ENCODE measurements at places on chromosomes 1 and 21.

DNA sequence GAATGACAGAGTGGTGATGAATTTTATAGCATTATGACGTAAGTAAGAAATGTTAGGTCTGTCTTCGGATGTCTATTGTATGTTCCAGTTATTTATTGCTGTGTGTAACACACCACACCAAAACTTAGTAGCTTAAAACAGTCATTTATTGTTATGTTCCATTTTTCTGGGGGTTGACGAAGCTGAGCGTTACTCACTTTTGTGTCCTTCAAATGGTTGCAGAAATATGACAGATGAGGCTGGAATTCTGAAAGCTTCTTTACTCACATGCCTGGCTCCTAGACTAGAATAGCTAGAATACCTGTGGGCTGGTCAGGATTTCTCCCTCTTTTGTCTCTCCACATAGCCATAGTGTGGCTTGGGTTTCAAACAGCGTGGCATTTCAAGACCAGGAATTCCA is 62.1 kb upstream of the S1PR1 start:
- DNase-seq = no peak

DNA sequence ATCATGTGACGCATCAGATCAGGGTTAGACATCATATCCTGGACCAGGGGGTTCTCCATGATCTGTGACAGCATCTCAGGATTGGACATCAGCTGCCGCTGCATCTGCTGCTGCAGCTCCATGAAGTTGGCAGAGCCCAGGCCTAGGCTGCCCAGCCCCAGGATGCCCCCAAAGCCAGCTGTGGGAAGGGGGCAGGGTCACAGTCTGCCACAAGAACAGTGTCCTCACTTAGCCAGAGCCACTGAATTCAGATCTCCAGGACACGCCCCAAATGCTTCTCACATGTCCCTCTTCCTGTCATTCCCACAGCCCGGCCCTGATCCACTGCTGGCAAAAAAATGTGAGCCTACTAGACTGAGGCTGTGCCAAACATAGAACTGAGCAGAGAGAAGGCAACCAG is 3.2 kb downstream of the UBQLN4 start:
- no peak for DNase-seq

DNA sequence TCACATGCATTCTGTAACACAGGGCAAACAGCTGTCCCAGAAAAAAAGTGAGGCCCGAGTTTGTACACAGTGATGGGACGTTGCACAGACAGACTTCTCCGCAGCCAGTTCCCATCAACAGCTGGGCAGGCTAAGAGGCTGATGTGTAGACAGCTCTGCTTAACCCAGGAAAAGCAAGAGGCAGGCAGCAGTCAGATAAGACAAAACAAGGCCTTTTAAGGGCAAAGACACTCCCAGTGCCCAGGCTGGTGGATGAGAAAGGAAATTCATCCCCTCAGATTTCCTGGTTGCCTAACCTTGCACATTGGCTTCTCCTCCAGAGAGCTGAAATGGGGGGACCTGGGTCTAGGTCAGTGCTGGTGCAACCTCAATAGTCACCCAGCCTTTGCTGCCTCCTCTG is 17.2 kb upstream of the PHLDA3 start:
- DNase-seq = no peak

GRCh38 chr1:38178216-38178615 is 131.6 kb upstream of the POU3F1 start:
- DNase-seq = no peak

GRCh38 chr1:230641900-230642262 is 400 bp upstream of the COG2 start:
- no peak for DNase-seq

GRCh38 chr1:18546026-18546425 is 65.3 kb downstream of the KLHDC7A start:
- DNase-seq = no peak

DNA sequence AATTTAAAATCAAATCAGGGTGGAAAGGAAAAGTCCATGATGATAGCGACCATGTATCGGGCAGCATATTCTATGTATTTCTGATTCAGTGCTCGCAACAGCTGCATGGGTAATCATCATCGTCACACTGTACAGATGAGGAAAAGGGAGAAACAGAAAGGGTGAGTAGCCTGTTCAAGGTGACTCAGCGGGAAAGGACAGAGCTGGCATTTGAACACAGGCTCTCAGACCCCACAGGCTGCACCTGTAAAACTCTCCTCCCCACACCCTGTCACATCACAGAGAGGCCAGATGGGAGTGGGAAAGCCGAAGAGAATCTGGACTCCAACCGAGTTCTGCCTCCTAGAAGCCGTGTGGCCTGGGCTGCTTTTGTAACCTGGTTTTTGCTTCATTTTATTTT is 14.0 kb downstream of the RUNX1 start:
- no peak for DNase-seq

DNA sequence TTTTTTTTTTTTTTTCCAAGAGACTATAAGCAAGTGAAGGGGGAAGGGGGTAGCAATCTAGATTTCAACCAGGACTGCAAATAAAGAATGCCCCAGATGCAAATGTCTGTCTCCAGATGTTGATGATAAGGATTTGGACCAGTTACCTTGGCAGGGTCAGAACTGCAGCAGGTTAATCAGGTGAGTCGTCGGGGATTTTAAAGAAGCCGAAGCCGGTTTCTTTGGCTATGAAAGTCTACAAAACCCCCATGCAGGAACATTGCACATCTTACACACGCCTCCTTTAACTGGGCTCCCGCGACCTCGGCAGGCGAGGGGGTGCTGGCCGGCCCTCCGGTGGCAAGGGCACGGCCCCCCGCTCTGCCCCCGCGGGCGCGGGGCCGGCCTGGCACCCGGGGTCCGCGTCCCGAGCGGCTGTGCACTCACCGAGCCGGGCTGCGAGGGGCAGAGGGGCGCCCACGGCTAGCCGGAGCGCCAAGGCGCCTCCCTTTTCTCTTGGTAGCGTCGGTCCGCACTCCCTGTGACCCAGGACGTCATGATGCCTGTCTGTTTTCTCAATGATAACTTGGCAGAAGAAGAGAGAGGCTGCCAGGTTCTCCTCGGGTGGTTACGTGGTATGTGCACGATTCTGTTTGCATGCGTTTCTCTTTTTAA is 366.3 kb upstream of the ESRRG start:
- no peak for DNase-seq

DNA sequence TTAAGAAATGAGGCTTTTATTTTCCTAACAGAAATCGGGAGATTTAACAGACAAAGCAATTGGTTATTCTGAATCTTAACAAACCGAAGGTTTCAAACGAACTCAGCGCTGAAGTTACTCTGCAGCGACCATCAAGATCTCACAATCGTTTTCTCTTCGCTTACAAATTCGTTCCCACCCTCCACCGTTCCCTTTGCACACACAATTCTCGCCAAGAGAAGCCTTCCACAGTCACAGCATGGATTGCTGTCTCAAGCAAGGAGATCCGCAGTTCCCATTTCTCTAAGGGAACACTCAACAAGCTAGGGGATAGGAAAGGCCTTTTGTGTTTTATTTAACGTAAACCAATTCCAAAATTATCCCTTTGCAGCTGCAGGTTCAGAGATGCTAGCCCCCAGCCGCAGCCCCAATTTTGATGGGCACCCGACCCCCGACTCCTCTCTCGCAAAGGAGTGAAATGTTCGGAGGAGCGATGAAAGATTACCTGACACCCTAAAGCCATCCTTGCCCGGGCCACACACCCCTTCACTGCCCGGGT is 755 bp downstream of the FBXO42 start:
- no peak for DNase-seq

Measured in stimulated activated naive CD4-positive, alpha-beta T cell treated with Interleukin-2 at 50 U/mL for 16 hours (primary cell).